ENCODE measurements at places on chromosomes 16 and 17. TPM values are rescaled to one million over a fixed set of nuclear protein-coding genes. Genes with fewer than 3 reads are reported as not detected.

The KRT36 gene
- 0.12 TPM for total RNA-seq

The SNAI3 gene
- total RNA-seq = 0.12 TPM

The ITGAX gene
- total RNA-seq = 1.2 TPM

The MYOCD gene
- total RNA-seq = 0.11 TPM

The MYH3 gene
- 0.77 TPM for total RNA-seq

The METTL2A gene
- 26.5 TPM for total RNA-seq

The PRAC2 gene
- total RNA-seq = not detected

The KRT33A gene
- total RNA-seq = not detected

The SNX20 gene
- not detected for total RNA-seq

The CASKIN1 gene
- total RNA-seq = 0.33 TPM

The KRT33B gene
- 2.7 TPM for total RNA-seq

The HYDIN gene
- total RNA-seq = 1.00 TPM

The ESRP2 gene
- 0.12 TPM for total RNA-seq

The GRAP gene
- under 0.01 TPM for total RNA-seq

The KRTAP1-1 gene
- total RNA-seq = 0.87 TPM

The RNF227 gene
- 2.5 TPM for total RNA-seq

The ZG16 gene
- not detected for total RNA-seq

The RNF222 gene
- not detected for total RNA-seq

The OR3A3 gene
- total RNA-seq = 0.33 TPM

The PRSS8 gene
- total RNA-seq = not detected

The CYLD gene
- 88.2 TPM for total RNA-seq

The KRTAP3-2 gene
- not detected for total RNA-seq

The RAB26 gene
- total RNA-seq = 1.1 TPM

The HSPB9 gene
- total RNA-seq = not detected

The MRC2 gene
- 563 TPM for total RNA-seq

The PDILT gene
- not detected for total RNA-seq

The AURKB gene
- total RNA-seq = 69.5 TPM

The ZFPM1 gene
- total RNA-seq = 0.55 TPM

The PSMB3 gene
- 392 TPM for total RNA-seq

The PERCC1 gene
- not detected for total RNA-seq

The MEIOC gene
- 0.22 TPM for total RNA-seq

The CACNG3 gene
- total RNA-seq = not detected

The CPHXL2 gene
- not detected for total RNA-seq

The GPR179 gene
- under 0.01 TPM for total RNA-seq

The MYH2 gene
- under 0.01 TPM for total RNA-seq

The MSLN gene
- total RNA-seq = 0.12 TPM

The ATP2A1 gene
- total RNA-seq = 0.22 TPM

The TERB1 gene
- total RNA-seq = 0.11 TPM

The HIC1 gene
- 107 TPM for total RNA-seq

The CA4 gene
- not detected for total RNA-seq

The NAGS gene
- 2.9 TPM for total RNA-seq

The FNDC8 gene
- not detected for total RNA-seq

The KCNAB3 gene
- 1.00 TPM for total RNA-seq

The AIPL1 gene
- not detected for total RNA-seq

The CTRB2 gene
- total RNA-seq = not detected

All from uterine smooth muscle cell (primary cell).